ENCODE measurements at places on chromosomes 2 and 18. TPM values are rescaled to one million over a fixed set of nuclear protein-coding genes. Genes with fewer than 3 reads are reported as not detected.

Gene NMS
- not detected for total RNA-seq

Gene ELOA2
- not detected for total RNA-seq

Gene AFF3
- total RNA-seq = not detected

Gene PLB1
- total RNA-seq = 1.5 TPM

Gene PROM2
- 0.19 TPM for total RNA-seq

Gene POU3F3
- total RNA-seq = not detected

Gene CYP27A1
- total RNA-seq = 0.32 TPM

Gene MEP1B
- total RNA-seq = 0.05 TPM

Gene ESPNL
- total RNA-seq = 0.16 TPM

Gene KLHL30
- 0.17 TPM for total RNA-seq

Gene ITGB6
- 0.72 TPM for total RNA-seq

Gene NEU2
- total RNA-seq = not detected

Gene MC2R
- not detected for total RNA-seq

Gene CRACDL
- total RNA-seq = 3.2 TPM

Gene RAB31
- 18.1 TPM for total RNA-seq

Gene CEP68
- total RNA-seq = 12.4 TPM

Gene COL6A3
- 0.14 TPM for total RNA-seq

Gene TSGA10
- total RNA-seq = 3.1 TPM

Gene LINC00305
- total RNA-seq = not detected

Gene GPR45
- not detected for total RNA-seq

Gene LRP2
- total RNA-seq = not detected

Gene POMC
- not detected for total RNA-seq

Gene LCT
- 0.03 TPM for total RNA-seq

Gene SCYGR4
- not detected for total RNA-seq

Gene MGAT4A
- 1.8 TPM for total RNA-seq

Gene UPP2
- not detected for total RNA-seq

Gene ABCG5
- total RNA-seq = not detected

Gene HRH4
- not detected for total RNA-seq

Gene TUBB8B
- total RNA-seq = not detected

Gene SERPINB13
- not detected for total RNA-seq
